ENCODE measurements at places on chromosomes 12 and 14. TPM values are rescaled to one million over a fixed set of nuclear protein-coding genes. Genes with fewer than 3 reads are reported as not detected.

- no peaks in the 10 kb centered on the region for H3K27me3 ChIP-seq
- no peaks in the 10 kb centered on the region for H3K4me1 ChIP-seq
- H3K27ac ChIP-seq = no peak overlapping the region
Measured at GRCh38 chr12:28527631-28528249, 337.5 kb downstream of the CCDC91 start.

- H3K27ac ChIP-seq = no peak overlapping the region
- no peak for DNase-seq
- H3K4me1 ChIP-seq = peaks cover 13% of the 10 kb centered on the region
- no peaks in the 10 kb centered on the region for H3K36me3 ChIP-seq
- no peaks in the 10 kb centered on the region for H3K27me3 ChIP-seq
- no peak overlapping the region for H3K4me3 ChIP-seq
Measured at GRCh38 chr12:42921741-42922504, 332.4 kb upstream of the PRICKLE1 start.

GRCh38 chr12:126554625-126555024 lies 1489.4 kb downstream of the AACS start:
- no peak overlapping the region for H3K4me3 ChIP-seq
- H3K27me3 ChIP-seq = no peaks in the 10 kb centered on the region
- H3K4me1 ChIP-seq = no peaks in the 10 kb centered on the region
- DNase-seq = no peak
- H3K36me3 ChIP-seq = no peaks in the 10 kb centered on the region

- H3K4me3 ChIP-seq = no peak overlapping the region
- no peak for DNase-seq
- no peak overlapping the region for H3K27ac ChIP-seq
- no peaks in the 10 kb centered on the region for H3K4me1 ChIP-seq
Measured at GRCh38 chr12:53820514-53821306, 68.9 kb upstream of the CISTR start.

DNA sequence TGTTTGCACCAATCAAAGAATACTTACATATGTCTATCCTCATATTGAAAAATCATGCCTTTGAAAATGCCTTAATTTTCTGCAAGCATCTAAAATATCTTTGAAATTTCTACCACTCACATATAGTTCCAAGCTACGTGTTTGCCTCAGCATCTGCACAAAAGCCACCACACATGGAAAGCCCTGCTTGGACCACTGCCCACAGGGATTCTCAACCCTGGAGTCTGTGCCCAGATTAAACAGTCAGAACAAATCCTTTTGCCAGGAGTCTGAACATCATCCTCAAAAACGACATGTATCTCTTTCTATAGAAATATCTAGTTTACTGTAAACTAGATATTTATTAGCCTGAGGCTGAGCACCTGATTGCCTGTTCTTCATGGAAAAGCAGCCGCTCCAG lies 32.6 kb downstream of the ARMH4 start:
- H3K27me3 ChIP-seq = no peaks in the 10 kb centered on the region
- no peak for DNase-seq
- H3K27ac ChIP-seq = no peak overlapping the region
- H3K36me3 ChIP-seq = no peaks in the 10 kb centered on the region
- H3K4me3 ChIP-seq = no peak overlapping the region

DNA sequence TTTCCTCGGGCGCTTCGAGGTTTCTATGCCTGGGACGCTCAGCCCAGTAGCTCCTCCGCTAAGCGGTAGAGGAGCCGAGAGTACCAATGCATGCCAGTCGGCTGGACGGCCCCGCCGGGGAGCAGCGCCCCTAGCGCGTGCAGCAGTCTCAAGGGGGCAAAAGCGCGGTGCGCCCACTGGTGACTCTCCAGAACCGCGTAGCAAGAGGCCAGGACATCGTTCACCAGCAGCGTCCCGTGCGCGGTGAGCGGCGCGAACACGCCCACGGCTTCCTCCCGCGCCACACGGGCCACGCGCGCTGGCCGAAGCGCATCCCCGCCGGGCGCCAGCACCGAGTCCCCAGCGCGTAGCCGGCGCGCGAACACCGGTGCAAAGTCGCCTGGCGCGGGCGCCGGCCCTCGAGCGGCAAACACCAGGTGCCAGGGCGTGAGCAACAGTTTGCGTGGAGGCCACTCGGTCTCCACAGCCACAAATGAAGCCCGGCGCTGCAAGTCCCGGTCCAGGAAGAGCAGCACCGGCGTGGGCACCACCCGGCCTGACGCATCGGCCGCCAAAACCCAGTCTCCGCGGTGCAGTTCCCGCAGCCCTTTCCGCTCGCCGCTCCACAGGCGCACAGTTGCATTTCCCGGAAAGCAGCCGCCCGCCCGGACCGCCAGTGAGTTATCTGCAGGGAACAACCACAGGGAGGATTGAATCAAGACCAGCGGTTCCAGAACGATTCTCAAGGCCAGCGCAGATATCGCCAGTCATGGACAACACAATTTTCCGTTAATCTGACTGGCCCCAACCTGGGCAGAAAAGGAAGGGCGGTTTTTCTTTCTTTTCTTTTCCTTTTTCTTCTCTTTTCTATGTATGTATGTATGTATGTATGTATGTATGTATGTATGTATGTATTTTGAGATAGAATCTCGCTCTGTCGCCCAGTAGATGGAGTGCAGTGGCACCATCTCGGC lies 4.5 kb downstream of the DHH start:
- peak overlapping the region; percentile 37 for H3K4me3 ChIP-seq
- peaks cover 57% of the 10 kb centered on the region for H3K4me1 ChIP-seq
- H3K27ac ChIP-seq = no peak overlapping the region
- peak; percentile 71 for DNase-seq
- peaks cover 58% of the 10 kb centered on the region for H3K27me3 ChIP-seq
- H3K36me3 ChIP-seq = no peaks in the 10 kb centered on the region

GRCh38 chr14:61328626-61329262 lies 7.4 kb downstream of the PRKCH start:
- DNase-seq = no peak
- peaks cover 50% of the 10 kb centered on the region for H3K4me1 ChIP-seq
- H3K27ac ChIP-seq = peak overlapping the region; percentile 65

- H3K36me3 ChIP-seq = peaks cover 6% of the 10 kb centered on the region
- H3K27me3 ChIP-seq = no peaks in the 10 kb centered on the region
- no peak overlapping the region for H3K4me3 ChIP-seq
- H3K27ac ChIP-seq = no peak overlapping the region
Measured at GRCh38 chr14:102325791-102326345, 6.3 kb downstream of the ZNF839 start.

Gene KLHL33
- total RNA-seq = 0.29 TPM

Gene IRAK4
- total RNA-seq = 18.4 TPM

Gene DPY19L2
- total RNA-seq = 2.3 TPM
